ENCODE measurements at places on chromosomes 4 and X.

DNA sequence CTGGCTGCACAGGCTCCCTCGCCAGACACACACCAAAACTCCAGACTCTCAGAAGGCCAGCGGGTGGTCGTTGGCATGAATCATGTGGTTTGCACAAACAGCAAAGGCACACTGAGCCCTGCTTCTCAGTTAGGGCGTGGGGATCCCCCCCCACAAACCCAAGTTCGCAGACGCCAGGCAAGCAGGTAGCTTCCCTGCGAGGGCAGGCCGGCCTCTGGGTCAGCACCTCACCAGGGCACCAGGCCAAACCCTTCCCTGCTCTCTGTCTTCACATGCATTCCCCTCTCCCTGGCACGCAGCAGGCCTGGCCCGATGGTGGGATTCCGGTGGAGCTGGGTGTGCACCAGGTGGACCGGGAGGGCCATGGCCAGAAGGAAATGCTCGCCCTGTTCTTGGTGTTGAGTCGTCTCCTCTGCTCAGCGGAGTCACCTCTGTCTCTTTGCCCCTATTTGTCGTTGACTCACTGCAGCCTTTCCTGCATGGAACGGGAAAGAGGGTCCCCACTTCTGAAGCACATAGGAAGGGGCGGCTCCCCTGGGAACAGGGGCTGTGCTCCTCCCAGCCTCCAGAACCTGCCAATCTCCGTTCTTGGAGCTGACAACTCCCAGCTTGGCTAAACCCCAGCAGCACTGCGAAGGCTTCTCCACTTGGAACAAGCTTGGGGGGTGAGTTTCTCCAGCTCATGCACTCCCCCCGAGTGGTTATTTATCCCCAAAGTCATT is 51.4 kb downstream of the SORCS2 start:
- no peak for DNase-seq

GRCh38 chr4:76948443-76949275 is 893 bp upstream of the SEPTIN11 start:
- DNase-seq: peak; percentile 75

DNA sequence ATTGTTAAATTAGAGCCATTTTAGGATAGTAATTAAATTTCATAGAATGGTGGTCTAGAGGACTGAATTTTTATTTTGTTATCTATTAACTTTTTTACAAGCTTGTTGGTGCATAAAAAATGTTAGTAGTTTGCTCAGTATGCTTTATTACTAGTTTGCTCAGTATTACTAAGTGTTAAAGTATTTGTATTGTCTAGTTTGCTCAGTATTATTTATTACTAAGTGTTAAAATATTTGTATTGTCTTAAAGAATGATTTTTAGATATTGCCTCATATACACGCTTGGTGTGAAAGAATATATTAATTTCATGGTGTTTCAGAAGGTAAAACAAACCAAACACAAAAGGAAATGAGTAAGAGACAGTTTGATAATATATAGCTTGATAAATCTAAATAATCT is 268.4 kb upstream of the MAGEB18 start:
- no peak for DNase-seq

DNA sequence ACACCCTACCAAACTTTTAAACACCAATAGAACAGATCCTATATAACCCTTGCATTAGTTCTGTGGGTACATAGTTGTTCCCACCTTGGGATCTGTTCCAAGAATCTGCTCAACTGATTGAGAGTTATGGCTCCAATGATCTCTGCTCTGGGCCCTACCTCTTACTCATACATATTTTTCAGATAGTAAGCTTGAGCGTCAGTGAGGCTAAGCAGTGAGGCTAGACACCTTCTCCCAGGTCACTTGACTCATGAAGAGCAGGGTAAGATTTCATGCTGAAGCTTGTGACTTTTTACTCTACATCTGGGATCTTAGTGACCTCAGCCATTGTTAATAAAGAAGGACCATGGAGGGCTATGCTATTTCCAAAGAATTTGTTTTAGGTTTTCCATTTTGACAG is 23.1 kb upstream of the TNIP3 start:
- no peak for DNase-seq

DNA sequence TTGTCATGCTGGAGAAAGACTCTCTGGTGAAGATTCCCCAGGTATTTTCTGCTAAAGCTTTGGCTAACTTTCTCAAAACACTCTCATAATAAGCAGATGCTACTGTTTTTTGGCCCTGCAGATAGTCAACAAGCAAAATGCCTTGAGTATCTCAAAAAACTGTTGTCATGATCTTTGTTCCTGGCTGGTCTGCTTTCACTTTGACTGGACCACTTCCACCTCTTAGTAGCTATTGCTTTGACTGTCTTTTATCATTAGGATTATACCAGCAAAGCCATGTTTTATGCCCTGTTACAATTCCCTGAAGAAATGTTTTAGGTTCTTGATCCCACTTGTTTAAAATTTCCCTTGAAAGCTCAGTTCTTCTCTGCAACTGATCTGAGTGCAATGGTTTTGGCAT is 231.5 kb downstream of the SLC7A11 start:
- DNase-seq: no peak

- DNase-seq: no peak
These were observed 245.8 kb upstream of the GK2 start for GRCh38 chr4:79653871-79654270.

- peak; percentile 46 for DNase-seq
These were observed 54.5 kb downstream of the RTL9 start for GRCh38 chrX:110412971-110413726.

GRCh38 chr4:121049072-121049599 is 23.2 kb downstream of the NDNF start:
- no peak for DNase-seq

DNA sequence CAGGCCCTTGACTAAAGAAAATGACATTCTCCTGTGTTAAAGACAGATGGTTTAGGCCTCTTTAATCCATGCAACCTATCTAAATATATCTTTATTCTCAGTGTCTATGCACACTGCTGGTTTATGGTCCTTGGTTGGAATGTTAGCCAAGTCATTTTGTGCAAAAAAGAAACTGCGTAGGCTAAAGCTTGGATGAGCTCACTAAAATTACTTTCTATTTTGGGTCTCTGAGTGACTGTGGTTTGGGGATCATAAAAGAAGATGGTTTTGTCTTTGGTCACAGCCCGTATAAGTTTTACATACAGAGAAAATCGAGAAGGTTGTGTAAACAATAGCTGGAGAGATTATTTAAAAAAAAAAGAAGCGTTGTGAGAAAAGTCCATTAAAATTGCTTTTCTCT is 443.6 kb downstream of the UBE2NL start:
- DNase-seq: no peak

- DNase-seq: no peak
These were observed 81.6 kb downstream of the FBXO8 start for GRCh38 chr4:174201871-174202270.

GRCh38 chrX:74371425-74372222 is 49.7 kb upstream of the SLC16A2 start:
- no peak for DNase-seq

DNA sequence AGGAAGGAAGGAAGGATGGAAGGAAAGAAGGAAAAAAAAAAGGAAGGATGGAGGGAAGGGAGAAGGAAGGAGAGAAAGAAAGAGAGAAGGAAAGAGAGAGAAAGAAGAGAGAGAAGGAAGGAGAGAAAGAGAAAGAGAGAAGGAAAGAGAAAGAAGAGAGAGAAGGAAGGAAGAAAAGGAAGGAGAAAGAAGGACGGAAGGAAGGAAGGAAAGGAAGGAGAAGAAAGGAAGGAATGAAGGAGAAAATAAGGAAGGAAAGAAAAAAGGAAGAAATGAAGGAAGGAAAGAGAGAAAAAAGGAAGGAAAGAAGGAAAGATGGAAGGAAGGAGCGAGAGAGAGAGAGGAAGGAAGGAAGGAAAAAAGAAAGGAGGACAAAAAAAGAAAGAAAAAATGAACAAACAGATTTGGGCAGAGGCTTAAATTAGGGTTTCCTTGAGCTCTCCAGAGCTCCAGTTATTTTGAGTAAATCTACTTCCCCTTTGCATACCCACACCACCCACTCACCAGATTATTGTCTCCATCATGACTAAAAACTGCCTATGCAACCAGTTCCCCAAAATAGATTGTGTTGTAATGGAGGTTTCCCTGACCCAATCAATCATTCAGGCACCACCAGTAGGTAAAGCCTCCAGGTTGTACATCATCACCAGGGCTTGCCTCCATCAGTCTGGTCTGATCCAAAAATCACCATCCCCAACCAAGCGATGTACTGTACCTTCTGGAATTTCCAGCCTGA is 1722.9 kb upstream of the PCDH10 start:
- peak; percentile 22 for DNase-seq

GRCh38 chr4:124722071-124722470 is 9.5 kb upstream of the ANKRD50 start:
- no peak for DNase-seq

DNA sequence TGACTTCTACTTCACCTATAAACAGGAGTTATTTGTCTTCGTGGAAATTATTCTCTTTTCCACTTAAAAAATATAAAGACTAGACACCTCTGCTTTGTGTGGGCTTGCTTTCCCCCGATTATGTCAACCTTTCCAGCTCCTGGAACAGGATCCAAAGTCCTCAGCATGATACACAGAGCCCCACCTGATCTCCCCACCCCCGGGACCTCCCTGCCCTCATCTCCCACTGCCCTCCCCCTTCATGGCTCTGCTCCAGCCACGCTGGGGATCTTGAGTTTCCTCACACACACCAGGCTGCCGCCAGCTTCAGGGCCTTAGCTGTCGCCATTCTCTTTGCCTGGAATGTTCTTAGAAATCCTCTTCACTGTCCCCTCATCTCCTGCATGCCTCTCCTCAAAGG is 55.3 kb downstream of the MBNL3 start:
- no peak for DNase-seq

DNA sequence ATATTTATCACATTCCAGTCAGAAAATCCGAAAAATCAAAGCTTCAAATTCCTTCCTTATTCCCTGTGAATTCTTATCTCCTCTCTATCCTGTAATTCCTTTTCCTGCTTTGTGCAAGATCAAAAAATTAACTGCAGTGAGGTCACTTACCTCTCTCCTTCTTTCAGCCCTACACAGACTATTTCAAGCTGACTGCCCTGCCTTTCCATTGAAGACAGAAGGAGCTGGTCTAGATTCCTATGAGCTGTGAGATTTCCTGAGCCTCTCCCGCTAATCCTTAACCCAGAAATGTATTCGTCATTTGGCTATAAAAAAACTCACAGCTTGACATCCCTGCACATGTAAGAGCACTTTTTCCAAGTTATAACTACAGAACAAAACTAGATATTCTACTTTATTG is 26.6 kb downstream of the TRIML2 start:
- no peak for DNase-seq

DNA sequence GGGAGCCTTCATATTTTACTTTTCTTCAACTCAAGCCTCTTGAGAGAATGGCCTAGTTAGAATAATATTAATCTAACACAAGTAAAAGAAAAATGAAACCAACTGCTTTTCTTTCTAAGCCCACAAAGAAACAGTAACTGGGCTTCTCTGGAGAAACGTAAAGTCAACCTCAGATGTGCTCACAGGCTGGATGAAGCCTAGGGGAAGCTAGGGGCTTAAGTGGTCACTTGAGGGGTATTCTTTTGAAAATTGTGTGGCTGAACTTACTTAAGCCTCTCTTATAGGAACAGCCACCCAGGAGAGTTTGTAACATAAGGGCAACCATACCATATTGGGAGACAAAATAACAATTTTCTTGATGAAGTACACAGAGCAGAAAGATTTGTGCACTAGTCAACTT is 279.0 kb downstream of the SPRY1 start:
- no peak for DNase-seq

GRCh38 chr4:141077611-141078225 is 55.6 kb downstream of the RNF150 start:
- DNase-seq: no peak

GRCh38 chr4:97493815-97494518 is 649.3 kb downstream of the STPG2 start:
- no peak for DNase-seq

- DNase-seq: no peak
These were observed 8.4 kb upstream of the DUSP9 start for GRCh38 chrX:153638436-153639176.

DNA sequence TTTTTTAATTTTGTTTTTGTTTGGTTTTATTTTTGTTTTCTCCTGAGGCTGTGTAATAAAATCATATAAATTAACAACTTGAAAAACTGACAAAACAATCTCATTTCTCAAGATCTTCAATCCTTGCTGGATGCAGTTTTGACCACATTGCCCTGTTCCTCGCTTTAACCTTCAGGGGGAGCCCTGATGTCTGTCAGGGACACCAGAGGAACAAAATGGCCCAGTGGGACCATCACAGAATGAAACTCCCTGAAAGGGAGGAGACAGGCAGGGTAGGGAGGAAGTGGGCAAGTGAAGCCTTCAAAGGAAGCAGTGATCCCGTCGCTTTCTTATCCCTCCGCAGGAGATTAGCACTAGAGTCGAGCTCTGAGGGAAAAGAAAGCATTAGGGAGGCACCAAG is 274.9 kb upstream of the LDB2 start:
- DNase-seq: no peak

GRCh38 chrX:20515841-20516461 is 249.2 kb upstream of the RPS6KA3 start:
- peak; percentile 13 for DNase-seq

DNA sequence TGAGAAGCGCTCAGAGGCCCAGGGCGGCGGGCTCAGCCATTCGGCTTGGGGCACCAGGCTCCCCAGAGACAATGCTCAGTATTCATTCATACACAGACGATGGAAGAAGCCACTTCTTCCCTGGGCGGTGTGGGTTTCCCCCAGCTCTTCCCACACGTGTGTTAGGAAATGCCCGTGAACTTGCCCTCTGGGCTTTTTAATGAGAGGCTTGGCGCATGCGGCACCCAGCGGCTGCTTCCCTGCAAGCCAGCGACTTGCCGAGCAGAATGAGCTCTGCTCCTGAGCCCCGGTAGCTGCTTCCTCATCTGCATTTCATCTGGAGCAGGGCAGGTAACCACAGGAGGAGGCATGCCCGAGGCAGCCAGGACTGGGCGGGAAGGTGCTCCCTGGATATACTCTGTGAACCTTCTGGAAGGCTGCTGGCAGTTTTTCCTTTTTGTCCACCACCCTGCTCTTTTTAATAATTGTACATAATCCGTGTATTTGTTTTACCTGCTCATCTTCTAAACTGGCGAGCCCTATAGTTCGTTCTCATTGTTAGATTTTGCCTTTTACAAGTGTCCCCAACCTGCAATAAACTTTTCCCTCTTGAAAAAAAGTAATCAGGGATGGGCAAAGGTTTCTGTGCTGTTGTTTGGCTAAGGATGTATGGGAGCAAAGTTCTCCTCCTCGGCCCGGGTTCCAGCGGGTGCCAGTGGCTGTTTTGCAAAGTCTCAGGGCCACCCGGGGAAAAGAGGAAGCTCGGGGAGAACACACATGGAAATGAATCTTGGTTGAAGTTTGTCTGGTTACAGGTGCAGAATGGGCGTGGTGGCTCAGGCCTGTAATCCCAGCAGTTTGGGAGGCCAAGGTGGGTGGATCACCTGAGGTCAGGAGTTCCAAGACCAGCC is 178.8 kb downstream of the DCLK2 start:
- no peak for DNase-seq

DNA sequence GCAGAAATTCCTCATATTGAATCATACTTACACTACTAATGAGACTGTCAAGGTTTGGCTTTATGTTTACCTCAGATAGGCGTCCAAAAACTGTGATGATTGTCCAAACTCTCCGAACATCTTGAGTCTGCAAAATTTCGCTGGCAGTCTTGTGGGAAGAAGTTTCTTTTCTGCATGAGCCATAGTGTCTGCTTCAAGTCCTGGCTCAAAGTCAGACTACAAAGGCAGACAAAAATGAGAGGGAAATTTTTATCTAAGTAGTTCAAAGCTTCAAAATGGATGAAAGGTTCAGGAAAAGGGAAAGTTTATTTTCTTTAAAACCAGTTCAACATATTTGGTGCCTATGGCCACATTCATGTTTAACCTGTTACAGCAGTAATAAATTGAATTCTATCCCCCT is 40.7 kb downstream of the PALLD start:
- no peak for DNase-seq

GRCh38 chrX:96764864-96765263 is 80.2 kb downstream of the DIAPH2 start:
- no peak for DNase-seq
